ENCODE measurements at places on chromosomes 6 and 20.

GRCh38 chr6:75171567-75171966 is 34.3 kb downstream of the COL12A1 start:
- DNase-seq: no peak

- no peak for DNase-seq
Measured at GRCh38 chr6:91018586-91018985, 431.7 kb upstream of the MAP3K7 start.

DNA sequence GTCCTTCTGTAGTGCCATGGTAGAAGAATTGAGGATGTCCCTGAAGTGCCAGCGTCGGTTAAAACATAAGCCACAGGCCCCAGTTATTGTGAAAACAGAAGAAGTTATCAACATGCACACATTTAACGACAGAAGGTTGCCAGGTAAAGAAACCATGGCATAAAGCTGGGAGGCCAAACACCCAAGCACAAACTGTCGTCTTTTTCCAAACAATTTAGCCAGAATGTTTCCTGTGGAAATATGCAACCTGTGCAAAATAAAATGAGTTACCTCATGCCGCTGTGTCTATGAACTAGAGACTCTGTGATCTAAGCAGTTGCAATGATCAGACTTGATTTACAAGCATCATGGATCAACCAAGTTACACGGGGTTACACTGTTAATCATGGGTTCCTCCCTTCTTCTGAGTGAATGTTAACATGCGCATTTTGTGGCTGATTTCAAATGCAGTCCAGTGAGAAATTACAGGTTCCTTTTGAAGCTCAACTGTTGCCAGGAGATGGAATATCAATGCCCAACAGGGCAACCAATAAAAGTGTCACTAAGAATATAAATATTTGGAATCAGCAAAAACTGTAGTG is 674.9 kb downstream of the GRIK2 start:
- no peak for DNase-seq

- no peak for DNase-seq
Measured at GRCh38 chr6:91633374-91634111, 1046.7 kb upstream of the MAP3K7 start.

- DNase-seq: no peak
Measured at GRCh38 chr6:45832063-45832462, 183.6 kb downstream of the CLIC5 start.

- DNase-seq: no peak
Measured at GRCh38 chr6:128290221-128290620, 230.2 kb downstream of the PTPRK start.

DNA sequence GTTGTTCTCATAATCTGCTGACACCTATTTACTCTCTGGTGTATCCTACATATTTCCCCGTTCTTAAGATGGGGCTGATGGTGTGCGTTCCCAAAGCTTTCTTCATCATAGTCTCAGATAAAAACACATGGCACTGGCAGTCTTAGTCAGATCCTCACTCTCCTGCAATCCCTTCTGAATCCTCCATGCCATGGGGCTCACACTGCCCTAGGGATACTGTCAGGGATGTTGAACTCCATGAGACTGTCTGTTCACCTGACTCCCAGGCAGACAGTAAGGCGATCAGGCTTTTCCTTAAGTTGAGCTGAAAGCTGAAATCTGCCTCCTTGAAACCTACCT is 76.0 kb downstream of the SLX4IP start:
- DNase-seq: peak; percentile 72

- DNase-seq: no peak
Measured at GRCh38 chr20:49669601-49670189, 44.0 kb downstream of the B4GALT5 start.

DNA sequence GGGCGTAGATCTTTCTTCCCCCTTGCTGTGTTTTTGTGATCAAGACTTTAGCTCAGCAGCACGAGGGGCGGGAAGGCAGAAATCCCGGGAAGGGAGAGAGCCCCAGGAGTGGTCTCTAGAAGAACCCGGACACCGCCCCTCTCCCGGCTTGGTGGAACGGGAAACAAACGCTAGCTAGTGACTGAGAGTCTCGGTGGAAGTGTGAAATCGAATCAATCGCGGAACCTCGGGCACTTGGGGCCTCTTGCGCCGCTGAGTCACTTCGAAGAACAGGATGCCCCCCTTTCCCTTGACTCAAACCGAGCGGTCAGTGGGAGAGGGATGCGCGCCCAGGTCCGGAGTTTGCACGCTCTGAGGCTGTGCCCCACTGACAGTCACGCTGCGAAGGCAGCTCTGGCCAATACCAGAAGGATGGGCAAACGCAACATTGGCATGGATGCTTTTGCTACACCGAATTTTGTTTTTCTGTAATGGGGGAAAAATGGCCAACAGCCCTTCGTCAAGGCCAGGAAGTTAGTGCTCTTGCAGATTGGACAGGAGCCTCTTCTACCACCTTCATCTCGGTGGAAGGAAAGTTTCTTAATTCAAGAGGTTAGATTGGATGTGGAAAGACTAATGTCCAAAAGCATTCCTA is 1.6 kb upstream of the OLIG3 start:
- no peak for DNase-seq

- DNase-seq: no peak
Measured at GRCh38 chr6:24540197-24540596, 45.4 kb downstream of the ALDH5A1 start.

DNA sequence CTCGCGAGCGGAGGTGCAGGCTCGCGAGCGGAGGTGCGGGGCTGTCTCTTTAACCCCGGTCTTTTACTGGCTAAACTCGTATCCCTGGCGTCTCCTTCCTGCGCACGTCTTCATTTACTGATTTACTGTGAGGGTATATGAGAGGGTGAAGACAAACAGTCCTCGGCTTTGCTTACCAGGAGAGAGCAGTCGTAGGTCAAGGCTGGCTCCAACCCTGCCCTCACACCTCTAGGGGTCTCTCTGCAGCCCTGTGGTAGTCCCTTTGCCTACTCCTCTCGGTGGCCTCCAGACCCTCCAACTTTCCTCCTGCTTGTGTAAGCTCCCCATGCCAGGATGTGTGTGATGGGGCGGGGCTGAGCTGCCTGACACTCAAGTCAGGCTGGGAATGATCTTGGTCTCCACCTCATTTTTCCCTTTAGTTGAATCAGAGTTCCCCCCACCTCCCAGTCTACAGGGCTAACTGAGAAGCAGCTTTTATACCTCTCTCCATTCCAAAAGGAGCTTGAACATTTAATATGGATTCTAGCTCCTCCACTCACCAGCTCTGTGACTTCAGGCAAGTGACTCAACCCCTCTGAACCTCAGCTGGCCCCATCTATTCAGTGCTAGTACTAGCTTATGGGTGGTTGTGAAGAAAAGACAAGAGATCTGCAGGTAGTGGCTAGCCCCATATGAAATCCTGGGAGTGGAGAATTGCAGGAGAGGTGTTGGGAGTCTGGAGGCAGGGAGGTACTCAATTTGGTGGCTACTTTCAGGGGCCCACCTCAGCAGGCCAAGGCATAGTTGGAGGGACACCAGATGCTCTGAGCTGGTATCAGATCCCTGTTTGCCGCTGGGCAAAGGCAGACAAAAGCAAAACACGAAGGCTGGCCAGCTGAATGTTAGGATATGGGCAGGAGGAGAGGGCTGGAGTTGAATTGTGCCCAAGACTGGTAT is 902 bp downstream of the SLC29A1 start:
- no peak for DNase-seq

GRCh38 chr6:79239536-79240168 is 5.2 kb upstream of the HMGN3 start:
- no peak for DNase-seq

DNA sequence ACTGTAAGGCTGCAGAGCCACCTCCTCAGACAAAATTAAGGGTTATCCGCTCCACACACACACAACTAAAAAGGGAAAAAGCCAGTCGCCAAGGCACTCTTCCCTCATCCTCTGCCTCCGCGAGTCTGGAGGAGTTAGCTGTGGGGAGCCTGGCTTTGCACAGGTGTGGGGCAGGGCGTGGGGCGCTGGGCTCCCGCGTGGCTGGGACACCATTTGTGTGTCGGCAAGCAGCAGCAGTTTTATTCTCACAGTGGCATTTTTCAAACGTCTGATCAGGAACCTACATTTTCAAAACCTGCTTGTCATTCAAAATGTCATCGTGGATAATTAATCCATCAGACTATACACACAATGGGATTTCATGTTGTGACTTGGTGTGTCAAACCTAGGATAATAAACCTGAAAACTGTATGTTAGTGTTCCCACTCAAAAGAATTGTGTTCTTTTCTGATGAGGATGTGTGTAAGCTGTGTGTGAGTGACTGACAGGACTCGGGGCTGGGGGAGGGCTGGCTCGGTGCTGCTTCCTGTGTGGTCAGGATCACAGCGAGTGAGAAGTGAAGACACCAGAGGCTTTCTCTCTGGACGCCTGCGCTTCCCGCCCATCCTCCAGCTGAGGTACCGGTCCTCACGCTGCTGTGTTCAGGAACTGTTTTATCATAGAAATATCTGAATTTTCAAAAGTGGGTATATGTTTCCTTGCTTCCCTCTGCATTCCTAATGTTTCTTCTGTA is 83.1 kb downstream of the IRF4 start:
- peak; percentile 5 for DNase-seq

- no peak for DNase-seq
Measured at GRCh38 chr6:37125774-37126492, 44.0 kb upstream of the PIM1 start.

- DNase-seq: no peak
Measured at GRCh38 chr6:89260832-89261231, 43.7 kb upstream of the GABRR1 start.

GRCh38 chr20:3409417-3409816 is 1.9 kb upstream of the DNAAF9 start:
- DNase-seq: no peak

DNA sequence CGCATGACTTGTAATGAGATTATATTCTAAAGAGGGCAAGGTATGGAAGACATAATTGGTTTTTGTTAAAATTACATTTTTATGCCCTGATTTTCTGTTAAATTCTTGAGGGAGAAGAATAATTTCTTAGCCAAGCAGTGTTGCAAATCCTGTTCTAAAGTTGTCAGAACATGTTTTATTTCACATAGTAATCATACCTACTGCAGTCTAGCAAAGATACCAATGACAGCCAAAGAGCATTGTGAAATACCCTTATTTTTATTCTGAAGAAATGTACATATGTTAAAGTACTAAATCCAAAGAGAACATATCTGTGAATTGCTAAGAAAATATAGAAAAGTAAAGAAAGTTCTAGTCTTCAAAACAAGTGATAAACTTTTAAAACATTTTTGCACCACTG is 39.6 kb upstream of the SMIM8 start:
- DNase-seq: no peak

DNA sequence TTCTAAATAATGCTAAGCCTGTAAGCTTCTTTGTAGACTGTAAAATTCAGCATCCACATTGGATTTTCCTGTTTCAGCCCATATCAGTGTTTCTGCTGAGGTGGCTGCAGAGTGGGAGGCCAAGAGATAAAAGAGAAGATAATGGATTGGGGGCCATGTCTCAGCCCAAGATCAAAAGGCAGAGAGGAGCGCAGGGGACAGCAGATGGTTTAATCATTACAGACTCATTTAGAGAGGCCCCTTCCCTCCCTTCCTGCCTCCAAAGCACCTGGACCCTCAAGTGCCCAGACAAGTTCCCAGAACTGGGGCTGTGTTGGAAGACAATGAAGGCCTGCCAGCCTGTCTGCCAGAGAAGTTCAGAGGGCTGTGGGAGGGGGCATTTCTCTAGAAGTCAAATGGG is 20.4 kb upstream of the CTNNBL1 start:
- DNase-seq: no peak

DNA sequence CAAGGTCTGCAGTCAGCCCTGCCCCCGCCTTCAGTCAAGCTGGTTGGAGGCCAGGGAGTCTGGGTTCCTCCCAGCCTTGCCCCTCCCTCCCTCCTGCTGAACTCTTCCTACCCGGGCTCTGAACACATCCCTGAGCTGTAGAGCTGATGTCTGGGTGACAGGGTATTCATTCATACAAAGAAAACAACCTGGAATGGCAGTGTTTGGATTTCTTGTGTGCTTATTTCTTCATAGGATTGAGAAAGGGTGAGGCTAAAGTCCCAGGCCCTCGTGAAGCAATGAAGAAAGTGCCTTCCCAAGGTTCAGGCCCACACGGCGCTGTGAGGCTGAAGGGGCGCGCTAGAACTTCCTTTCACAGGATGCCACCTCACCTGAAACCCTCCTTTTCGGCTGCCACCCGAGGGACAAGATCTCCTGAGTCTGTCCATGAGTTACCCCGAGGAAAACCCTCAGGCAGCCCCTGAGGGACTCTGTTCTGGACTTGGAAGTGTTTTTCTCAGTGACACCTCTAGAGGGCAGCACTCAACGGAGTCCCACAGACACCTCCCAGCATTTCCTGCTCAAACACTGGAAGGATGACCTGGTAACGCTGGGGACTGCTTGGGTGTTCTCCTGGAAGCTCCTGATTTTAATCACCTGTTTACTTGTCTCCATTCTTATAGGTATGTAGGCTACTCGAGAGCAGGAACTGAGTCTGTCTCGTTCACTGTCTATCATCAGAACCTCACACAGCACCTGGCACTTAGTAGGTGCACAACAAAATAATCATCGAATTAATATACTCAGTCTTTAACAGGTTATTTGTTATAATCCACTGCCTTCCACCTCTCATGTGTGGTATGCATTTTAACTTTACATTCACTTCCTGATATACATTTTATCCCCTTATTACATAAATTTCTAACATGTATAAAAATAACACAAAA is 11.8 kb upstream of the GSTA1 start:
- peak; percentile 51 for DNase-seq

DNA sequence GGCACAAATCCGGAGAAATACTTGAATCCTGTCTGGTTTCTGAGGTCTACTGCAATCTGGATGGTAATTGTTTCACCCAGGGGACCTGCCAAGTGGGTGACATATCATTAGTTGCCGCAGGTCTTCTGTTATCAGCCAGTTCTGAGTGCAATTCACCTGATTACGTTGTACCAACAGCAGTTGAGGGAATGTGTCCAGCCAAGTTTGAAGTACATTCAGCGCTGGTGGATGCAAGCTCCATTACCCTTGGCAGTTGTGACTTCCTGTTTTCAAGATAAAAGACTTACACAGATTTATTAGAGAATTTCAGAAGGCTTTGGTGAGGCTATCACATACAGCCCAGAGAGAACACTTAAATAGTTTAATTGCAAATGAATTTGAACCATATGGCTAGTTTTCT is 42.8 kb downstream of the FNDC1 start:
- no peak for DNase-seq

DNA sequence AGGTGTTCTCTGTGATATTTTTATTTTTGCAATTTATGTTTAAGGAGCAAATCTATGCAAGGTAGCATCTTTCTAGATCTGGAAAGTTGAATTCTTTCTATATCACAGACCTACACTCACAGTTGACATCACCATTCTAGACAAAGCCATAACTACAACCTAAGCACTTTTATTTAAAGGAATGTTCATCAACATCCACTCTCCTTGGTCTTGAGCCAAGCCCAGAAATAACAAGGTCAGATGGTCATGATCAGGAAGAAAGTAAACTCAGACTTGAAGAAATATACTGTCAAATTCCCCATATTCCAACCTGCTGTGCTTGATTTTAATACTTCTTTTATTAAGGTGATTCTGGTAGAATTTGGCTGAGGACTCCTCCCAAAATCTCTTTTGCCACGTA is 32.2 kb downstream of the MMUT start:
- DNase-seq: no peak

DNA sequence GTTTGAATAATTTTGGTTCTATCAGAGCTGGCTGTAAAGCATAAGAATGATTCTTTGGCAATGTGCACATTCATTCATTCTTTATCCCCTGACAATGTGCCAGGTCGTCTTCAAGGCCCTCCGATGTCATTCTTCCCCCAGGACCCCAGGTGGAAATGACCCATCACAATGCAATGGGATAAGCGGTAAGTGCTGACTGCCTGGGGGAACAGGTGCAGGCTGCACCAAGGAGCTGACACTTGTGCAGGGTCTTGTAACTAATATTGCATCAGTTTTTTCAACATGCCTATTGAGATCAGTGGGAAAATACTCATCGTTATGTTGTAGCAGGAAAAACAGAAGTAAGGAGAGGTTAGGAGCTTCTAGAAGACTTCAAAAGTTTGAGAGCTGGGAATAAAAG is 105.6 kb downstream of the FOXC1 start:
- DNase-seq: no peak

All from HCEC 1CT (cell line).